ENCODE measurements at places on chromosomes 7 and 10.

DNA sequence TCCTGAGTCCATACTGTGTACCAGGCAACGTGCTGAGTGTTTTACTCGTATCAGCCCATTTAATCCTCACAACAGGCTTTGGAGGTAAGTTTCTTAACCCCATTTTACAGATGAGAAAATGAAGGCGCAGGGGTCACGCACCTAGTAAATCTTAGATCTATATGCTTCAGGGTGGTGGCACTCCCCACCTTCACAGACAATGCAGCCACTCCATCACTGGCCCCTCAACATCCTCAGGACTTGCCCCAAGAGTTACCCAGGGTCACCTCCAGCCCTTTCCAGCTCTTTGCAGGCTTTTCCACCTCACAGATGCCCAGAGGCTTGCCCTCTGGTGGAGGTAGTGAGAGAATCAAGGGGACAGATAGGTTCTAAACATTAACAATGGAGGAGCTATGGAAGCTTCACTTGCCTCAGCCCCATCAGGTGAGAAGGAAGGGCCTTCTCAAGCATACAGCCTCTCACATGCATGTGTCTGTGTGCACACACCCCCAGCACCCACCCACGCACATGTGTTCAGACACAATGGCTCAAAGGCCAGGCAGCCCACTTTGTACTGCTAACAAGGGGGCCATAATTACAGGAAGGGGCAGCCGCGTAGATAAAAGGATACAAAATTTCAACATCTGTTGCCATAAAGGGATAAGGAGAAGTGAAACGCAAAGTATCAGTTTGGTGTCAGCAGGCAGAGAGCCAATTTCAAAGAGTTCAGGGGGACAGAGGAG is 29.1 kb downstream of the DPCD start:
- no peak for DNase-seq

GRCh38 chr7:31029251-31030042 is 22.7 kb upstream of the ADCYAP1R1 start:
- DNase-seq = no peak

DNA sequence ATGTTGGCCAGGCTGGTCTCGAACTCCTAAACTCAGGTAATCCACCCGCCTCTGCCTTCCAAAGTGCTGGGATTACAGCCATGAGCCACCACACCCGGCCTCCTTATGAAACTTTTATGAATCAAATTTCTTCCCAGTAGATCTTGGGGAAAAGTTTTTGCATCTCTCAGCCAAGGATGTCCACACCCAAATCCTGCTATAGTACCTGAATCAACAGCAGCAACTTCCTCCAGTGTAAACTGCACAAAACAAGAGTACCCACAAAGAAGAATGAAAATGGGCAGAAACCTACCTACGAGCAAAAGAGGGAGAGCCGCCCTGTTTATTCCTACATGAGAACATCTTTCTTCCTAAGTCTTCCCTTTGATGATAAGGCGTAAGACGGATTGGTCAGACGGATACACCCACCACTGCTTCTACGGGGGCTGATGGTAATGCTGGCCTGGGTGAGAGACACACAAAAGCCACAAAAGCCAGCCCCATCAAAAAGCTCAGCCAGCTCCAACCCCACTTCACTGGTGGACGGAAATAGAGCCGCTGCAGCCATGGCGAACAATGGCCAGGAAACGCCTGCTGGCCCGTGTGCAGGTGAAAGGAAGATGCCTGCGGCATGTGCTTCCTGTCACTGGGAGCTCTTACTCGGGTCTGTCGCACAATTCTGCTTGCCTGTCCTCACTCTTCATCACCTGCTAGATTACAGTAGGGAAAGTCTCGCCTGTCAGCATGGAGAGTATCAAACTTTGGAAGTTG is 10.4 kb downstream of the JCAD start:
- no peak for DNase-seq

- DNase-seq = no peak
These were observed 144.9 kb downstream of the UBE2H start for GRCh38 chr7:129807863-129808262.

GRCh38 chr7:9149499-9150082 is 716.2 kb downstream of the NXPH1 start:
- peak; percentile 3 for DNase-seq

DNA sequence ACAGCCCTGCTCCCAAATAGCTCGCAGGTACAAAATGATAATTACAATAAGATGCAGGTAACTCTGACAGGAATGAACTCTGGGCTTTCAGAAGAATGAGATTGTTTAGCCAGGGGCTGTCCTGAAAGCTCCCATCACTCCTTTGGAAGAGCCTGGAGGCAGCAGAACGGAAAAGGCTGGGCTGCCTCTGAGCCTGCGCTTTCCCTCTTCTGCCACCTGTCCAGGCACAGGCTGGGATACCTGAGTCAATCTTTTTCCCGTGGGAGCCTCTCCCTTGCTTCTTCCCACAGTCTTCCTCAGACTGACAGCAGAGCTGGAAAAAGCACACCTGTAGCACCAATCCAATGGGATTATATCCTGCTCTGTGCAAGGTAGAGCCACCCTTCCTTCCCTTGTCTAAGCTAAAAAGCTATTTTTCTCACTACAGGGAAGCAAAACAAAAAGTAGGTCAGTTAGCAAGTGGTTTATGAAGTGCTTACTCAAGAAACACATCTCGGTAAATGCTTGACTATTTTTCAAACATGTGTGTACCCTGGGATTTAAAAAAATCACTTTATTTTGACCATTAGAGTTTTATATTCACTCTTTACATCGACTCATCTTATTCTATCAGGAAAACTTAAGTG is 12.3 kb upstream of the CUL1 start:
- DNase-seq = no peak

- DNase-seq = peak; percentile 78
These were observed 270.7 kb upstream of the IGFBP3 start for GRCh38 chr7:46191776-46192175.

DNA sequence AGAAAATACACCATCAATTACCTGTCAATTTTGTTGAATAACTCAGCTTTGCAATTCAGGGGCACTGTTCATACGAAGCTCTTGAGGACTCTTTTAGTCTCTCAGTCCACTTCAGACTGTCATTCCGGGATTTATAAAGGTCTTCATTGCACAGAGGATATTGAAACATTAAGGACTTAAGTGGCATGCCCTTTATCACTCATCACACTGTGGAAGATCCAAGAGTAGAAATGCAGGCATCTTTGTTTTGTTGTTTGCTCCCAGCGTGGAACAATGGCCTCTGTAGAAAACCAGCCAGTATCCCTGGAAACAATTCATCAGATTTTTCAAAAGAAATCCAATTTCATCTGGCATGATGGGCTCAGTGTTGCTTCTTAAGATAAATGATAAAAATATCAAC is 66.3 kb upstream of the LRGUK start:
- DNase-seq = no peak

DNA sequence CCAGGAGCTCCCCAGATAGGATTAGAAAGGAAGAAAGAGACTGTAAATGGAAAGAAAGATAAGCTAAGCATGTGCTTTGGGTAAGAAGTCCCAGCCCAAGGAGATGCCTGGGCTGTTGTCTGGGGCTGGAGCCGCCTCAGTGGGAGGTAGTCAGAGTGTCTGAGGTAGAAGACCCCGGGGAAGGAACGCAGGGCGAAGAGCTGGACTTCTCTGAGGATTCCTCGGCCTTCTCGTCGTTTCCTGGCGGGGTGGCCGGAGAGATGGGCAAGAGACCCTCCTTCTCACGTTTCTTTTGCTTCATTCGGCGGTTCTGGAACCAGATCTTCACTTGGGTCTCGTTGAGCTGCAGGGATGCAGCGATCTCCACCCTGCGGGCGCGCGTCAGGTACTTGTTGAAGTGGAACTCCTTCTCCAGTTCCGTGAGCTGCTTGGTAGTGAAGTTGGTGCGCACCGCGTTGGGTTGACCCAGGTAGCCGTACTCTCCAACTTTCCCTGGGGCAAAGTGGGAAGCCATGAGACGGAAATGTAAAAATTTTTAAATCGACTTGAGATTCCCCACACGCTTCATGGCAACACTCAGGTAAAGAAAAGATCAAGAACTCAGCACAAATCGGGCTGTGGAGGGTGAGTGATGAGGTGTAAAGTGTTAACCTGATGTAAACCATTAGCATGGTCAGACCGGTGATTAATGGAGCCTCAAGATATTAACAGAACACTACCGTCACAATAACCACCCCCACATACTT is 1.3 kb downstream of the HOXA1 start:
- DNase-seq = no peak

DNA sequence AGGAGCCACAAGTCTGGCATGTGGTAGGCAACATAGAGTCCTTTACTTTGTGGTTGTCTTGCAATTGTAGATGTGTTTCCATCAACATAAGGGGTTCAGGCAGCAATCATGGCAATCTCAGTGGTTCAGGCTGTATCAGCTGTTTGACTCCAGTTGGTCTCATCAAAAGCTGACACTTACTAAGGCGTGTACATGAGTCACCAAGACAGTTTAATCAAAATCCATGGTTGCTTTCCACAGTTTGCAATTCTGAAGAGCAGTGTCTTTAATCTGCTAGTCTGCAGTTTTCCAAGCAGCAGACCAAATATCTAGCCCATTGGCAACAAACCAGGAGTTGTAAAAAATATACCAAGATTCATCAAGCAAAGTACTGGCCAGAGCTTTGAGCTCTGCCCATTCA is 210.2 kb downstream of the MDFIC start:
- DNase-seq = no peak

- DNase-seq = no peak
These were observed 149.3 kb downstream of the FGFR2 start for GRCh38 chr10:121448766-121449421.

- no peak for DNase-seq
These were observed 220.2 kb downstream of the KCNMA1 start for GRCh38 chr10:77417359-77417758.
